PC-9 (cell line): ENCODE measurements at places on chromosomes 5 and 9. TPM values are rescaled to one million over a fixed set of nuclear protein-coding genes. Genes with fewer than 3 reads are reported as not detected.

Gene GBGT1
- 1.2 and 3.0 TPM in 2 replicates for total RNA-seq

DNA sequence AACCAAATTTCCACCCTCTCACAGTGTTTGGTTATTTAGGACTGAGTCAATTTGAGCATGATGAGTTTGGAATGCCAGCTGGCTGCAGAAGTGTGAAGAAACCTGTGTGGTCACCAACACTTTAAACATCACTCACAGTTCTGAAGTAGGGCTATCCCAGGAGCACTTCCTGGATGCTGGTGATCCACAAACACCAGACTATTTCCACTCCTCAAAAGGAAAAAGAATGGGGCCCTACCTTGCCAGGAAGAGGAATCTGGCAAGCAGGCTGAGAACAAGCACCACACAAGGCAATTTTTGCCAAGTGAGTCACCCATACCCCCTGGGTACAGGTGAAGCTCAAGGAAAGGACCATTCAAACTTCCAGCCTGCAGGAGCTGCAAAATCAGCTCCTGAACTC, 294.2 kb upstream of the PTGER4 start:
- peak; percentile 94 for DNase-seq

DNA sequence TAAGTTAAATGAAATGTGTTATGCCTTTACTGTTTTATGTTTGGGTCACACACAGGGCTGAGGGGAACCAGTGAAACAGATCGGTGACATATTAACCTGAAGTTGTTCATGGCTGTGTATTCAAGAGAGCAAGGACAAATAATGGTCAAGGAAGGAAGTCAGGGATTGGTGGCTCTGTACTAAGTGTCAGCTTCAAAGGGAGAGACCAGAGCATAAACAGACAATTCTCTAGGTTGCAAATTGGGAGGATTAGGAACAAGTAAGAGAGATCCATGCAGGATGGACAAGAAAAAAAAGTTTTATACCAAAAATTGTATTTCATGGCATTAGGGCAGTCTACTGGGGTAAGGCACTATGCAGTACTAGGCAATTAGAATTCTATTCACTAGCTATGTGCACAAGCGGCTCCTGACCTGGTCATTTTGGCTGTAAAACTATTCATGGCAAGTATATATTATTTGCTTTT, 156.3 kb downstream of the PLPPR1 start:
- no peak for DNase-seq

DNA sequence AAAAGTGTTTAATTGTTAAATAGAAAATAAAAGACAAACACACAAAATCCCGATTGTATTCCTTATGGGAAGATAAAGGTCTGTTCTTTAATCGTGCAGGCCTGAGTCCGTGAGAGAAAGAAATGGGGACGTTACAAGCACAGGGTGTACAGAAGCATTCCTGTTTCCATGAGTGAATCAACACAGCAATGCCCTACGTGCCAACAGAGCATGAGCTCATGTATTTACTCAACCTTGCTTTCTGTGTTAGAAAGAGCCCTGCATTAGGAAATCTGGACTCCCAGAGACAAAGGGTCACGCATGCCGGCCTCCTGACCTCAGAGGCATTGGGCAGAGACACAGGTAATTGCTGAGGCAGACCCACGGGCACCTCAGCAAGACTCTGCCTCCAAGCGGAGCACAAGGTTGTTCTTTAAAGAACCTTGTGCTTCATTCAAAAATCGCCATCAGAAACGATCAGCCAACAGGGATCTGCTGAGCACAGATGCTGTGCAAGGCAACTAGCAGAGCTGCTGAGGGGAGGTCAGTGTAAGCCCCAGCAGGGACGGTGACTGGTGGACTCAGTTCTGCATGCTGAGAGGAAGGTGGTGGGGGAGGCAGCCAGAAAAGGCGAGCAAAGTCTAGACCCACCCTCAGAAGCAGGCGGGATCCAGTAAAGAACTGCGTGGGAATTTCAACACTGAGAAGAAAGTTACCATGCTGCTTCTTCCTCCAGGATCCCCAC, 101.0 kb downstream of the TLE1 start:
- peak; percentile 56 for DNase-seq

DNA sequence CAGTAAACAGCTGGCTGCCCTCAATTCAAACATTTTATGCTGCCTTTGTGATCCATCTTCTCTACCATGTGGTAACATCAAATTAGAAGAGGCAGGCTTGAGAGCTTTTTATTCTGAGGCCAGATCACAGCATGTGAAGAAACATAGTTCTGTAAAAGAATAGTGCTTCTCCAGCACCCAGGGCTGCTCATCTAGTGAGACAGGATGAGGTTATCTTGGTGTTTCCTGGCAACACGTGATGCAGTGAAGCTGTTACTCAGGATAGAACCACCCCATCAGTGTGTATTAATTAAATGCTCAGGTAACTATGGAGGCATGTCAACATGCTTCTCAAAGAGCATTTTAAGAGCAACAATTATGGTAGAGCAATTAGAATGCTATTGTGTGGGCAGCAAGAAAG, 400.5 kb upstream of the ACO1 start:
- no peak for DNase-seq

GRCh38 chr5:76737846-76738245, 21.9 kb downstream of the F2R start:
- DNase-seq: no peak

GRCh38 chr5:54363669-54364068, 53.3 kb upstream of the ARL15 start:
- no peak for DNase-seq
